PC-3 (cell line): ENCODE measurements at places on chromosomes 5 and 9. TPM values are rescaled to one million over a fixed set of nuclear protein-coding genes. Genes with fewer than 3 reads are reported as not detected.

SPATA31C1 gene
- total RNA-seq, result not detected in 2 replicates

DRD1 gene
- total RNA-seq, result not detected in 2 replicates

LMBRD2 gene
- 9.1 and 21.1 TPM in 2 replicates for total RNA-seq

PIP5K1B gene
- total RNA-seq, result 0.29 TPM in 1 of 2 replicates, not detected in the other

STC2 gene
- total RNA-seq, result 99.9 and 182 TPM in 2 replicates

LCN15 gene
- total RNA-seq, result not detected in 2 replicates

PCDHB13 gene
- total RNA-seq, result 0.40 and 0.52 TPM in 2 replicates
